Cardiac muscle cell (in vitro differentiated cells and primary cell): ENCODE measurements at places on chromosomes 5 and 9. TPM values are rescaled to one million over a fixed set of nuclear protein-coding genes. Genes with fewer than 3 reads are reported as not detected.

DNA sequence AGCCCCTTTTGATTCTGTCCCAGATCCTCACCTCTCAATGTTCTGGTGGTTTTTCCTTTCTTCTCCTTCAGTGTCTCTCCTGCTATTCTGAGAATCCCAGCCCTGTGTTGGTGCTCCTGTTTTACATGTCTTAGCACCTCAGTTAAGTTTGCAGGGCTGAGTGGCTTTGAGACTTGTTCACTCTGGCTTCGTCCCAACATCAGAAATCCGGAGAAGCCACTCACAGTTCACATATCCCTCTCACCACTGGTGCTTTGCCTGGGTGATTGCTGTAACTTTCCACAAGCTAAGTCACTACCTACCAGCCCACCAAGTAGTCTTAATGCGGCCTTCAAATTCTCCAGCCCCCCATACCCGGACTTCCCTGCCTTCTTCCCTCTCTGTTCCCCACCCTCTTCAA, 40.2 kb downstream of the CYFIP2 start:
- no peak for DNase-seq

- DNase-seq: no peak
Measured at GRCh38 chr5:115655994-115656393, 30.2 kb upstream of the TMED7 start.

- no peak for DNase-seq
Measured at GRCh38 chr5:141882594-141883183, 4.5 kb upstream of the PCDH1 start.

DNA sequence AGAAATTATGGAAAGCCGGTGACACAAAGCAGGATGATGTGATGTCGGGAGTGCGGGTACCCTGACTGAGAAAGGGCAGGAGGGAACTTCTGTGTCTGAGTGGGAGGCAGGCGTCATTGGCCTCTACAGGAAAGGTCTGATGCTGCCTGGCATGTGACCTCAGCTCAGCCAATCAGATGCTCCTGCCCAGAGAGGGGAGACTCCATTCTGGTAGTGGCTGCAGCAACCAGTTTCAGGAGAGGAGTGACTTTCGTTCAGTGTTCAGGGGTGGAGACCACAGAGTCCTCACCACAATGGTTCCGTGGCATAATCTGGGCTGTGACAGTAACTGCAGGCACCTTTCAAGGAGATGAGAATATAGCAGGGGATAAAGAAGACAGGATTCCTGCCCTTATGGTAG, 6.7 kb upstream of the SFXN1 start:
- no peak for DNase-seq

DNA sequence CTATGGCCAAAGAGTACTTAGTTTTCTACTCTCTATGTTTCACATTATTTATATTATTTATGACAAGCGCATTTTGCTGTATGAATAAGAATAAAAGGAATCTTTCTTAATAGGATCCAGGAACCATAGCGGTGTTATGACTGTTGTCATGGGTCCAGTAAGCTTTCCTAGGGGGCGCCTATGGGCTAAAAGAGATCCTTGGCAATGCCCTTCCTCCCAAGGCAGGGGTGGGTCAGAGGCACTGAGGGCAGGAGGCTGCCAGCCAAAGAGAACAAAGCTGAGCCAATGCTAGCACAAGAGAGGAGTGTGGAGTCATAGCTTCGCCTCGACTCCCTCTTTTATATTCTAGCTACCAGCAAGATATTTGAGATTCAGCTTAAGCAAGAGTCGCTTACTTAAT, 98.4 kb upstream of the GNAQ start:
- DNase-seq: peak; percentile 34

- DNase-seq: no peak
Measured at GRCh38 chr5:82673057-82673809, 395.1 kb upstream of the RPS23 start.

DNA sequence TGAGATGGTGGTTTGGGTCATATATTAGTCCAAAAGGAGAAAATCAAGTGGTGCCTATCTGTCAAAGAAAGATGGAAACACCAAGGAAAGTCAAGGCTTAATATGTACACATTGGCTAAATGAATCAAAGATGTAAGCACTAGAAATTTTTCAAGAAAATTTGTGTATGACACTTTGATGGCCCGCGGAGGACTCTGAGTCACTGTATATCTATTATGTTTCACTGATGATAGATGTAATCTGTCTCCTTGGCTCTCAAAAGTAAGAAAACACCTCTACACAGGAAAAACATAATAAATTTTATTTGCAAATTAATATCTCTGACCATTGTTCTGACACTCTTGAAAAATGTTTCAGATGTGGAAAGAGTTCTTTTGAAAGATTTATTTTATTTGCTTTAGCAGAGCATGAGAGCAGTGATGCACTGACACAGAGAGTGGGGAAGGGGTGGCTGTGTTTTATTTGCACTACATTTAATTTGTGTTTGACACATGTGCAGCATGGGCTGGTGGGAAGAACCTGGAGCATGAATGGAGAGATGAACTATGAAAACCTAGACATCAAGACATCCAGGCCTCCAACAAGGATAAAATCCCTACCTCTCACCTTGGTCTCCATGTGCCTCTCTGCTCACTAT, 180.8 kb upstream of the GAS1 start:
- DNase-seq: no peak

GRCh38 chr9:99433555-99433954, 211.5 kb downstream of the SEC61B start:
- peak; percentile 58 for DNase-seq

- peak; percentile 36 for DNase-seq
Measured at GRCh38 chr5:15763754-15764153, 263.8 kb downstream of the FBXL7 start.

Gene MEGF9
- 1.4 and 1.8 TPM in 2 replicates for total RNA-seq

Gene CBY3
- 0.18 TPM in 1 of 2 replicates, not detected in the other for total RNA-seq
